ENCODE measurements at places on chromosomes 7 and 10.

DNA sequence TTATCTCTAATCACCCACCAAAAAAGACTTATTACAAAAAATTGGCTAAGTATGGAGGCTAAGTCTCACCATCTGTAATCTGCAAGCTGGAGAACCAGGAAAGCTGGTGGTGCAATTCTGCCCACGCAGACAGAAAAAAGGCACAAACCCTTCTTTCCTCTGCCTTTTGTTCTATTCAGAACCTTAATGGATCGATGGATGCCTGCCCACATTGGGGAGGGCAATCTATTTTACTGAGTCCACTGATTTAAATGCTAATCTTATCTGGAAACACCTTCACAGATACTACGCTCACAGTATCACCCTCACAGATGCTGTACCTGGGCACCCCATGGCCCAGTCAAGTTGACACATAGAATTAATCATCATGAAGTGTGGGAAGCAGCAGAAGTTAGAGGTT lies 10.2 kb downstream of the IGFBP3 start:
- H3K27ac ChIP-seq = no peak overlapping the region
- H3K4me1 ChIP-seq = no peaks in the 10 kb centered on the region
- DNase-seq = no peak
- H3K4me3 ChIP-seq = no peak overlapping the region
- no peaks in the 10 kb centered on the region for H3K36me3 ChIP-seq

DNA sequence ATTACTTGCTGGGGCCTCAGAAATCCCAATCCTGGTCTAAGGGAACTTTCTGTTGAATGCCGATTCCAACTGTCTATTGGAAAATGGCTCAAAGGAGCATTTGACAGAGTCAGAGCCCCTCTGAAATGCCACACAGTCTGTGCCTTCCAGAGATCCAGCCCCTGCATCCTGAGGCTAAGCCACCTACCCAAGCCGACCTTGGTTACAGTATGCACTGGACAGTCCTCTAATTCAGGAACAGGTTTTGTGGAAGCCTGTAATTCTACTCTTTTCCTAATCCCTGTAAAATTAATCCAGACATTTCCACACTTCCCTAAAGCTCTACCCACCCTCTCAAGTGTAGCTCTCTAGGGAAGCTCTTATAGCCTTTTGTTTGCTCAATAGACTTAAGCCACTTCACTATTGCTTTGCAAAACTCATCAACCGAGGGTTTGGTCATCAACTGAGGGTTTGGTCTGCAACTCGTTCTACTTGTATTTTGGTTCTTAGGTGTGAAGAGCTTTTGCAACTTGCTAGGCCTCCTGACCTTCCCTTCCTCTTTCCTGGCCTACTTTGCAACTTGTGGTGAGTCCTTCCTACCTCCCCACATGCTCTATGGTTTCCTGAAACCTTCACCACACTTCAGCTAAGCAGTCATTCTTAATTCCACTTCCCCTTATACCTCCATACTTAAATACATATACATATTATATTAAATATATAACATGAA lies 364.8 kb downstream of the SFMBT2 start:
- no peaks in the 10 kb centered on the region for H3K4me1 ChIP-seq
- H3K27me3 ChIP-seq = no peaks in the 10 kb centered on the region
- H3K36me3 ChIP-seq = no peaks in the 10 kb centered on the region
- no peak overlapping the region for H3K4me3 ChIP-seq
- no peak overlapping the region for H3K27ac ChIP-seq
- no peak for DNase-seq

DNA sequence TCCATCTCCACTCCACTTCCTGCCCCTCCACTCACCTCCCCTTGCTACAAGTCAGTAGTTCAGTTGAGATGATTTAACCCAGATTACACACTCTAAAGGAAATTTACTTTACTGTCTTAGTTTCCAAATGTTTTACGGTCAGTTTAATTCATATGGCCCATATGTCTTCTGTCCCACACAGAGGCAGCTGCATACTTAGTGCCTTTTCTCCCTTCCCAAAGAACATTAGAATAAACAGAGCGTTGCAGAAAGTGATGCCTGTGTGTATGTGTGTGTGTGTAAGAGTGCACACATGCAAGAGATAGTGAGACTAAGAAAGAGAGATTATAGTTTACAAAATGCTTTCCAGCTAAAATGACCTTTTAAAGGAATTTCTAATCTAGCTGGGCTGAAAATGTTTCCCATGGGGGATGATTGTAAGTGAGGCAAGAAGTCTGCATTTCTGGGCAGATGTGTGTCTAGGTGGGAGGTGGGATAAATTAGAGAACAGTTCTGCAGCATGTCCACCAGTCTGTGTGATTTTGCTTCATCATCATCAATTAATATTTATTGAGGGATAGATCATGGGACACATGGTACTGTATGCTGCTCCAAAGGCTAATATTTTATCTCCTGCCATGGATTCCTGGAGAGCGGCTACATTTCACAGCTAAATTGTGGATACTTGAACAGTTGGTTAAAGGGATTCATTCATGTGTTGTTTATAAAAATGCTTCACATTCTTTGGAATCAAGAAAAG lies 81.5 kb downstream of the NXPH1 start:
- H3K4me3 ChIP-seq = no peak overlapping the region
- H3K27ac ChIP-seq = no peak overlapping the region
- H3K27me3 ChIP-seq = no peaks in the 10 kb centered on the region
- H3K36me3 ChIP-seq = no peaks in the 10 kb centered on the region
- no peaks in the 10 kb centered on the region for H3K4me1 ChIP-seq

- no peak overlapping the region for H3K27ac ChIP-seq
- no peaks in the 10 kb centered on the region for H3K36me3 ChIP-seq
- peaks cover 3% of the 10 kb centered on the region for H3K4me1 ChIP-seq
- no peak overlapping the region for H3K4me3 ChIP-seq
- H3K27me3 ChIP-seq = no peaks in the 10 kb centered on the region
- DNase-seq = peak; percentile 97
These were observed 82.5 kb downstream of the ZNF467 start for GRCh38 chr7:149690688-149691446.

- H3K36me3 ChIP-seq = no peaks in the 10 kb centered on the region
- no peak overlapping the region for H3K4me3 ChIP-seq
- H3K4me1 ChIP-seq = no peaks in the 10 kb centered on the region
- no peak overlapping the region for H3K27ac ChIP-seq
- H3K27me3 ChIP-seq = no peaks in the 10 kb centered on the region
These were observed 169.4 kb upstream of the EEPD1 start for GRCh38 chr7:35983626-35984025.

- H3K27me3 ChIP-seq = no peaks in the 10 kb centered on the region
- H3K4me1 ChIP-seq = no peaks in the 10 kb centered on the region
These were observed 9.0 kb downstream of the IQCE start for GRCh38 chr7:2567679-2568278.

DNA sequence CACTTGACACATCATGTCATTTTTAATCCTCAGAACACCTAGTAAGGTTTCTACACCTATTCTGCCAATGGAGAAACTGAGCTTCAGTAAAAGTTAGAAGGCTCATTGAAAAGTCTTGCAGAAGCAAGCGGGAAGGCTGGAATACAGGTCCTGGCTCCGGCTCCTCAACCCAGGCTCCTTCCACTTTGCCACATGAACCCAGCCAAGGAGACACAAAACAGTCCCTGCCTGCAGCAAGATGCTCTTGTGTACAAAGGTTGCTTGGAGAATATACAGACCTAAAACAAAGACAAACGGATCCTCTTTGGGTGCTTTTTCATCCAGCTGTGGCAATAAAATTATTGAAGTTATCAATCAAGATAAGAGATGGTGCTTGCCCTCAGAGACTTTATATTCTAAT lies 106.8 kb downstream of the SORBS1 start:
- H3K27me3 ChIP-seq = no peaks in the 10 kb centered on the region
- H3K27ac ChIP-seq = no peak overlapping the region
- H3K4me3 ChIP-seq = no peak overlapping the region
- no peak for DNase-seq
- peaks cover 8% of the 10 kb centered on the region for H3K4me1 ChIP-seq

- H3K4me1 ChIP-seq = peaks cover 2% of the 10 kb centered on the region
- DNase-seq = no peak
- no peak overlapping the region for H3K27ac ChIP-seq
These were observed 66.7 kb downstream of the PFKFB3 start for GRCh38 chr10:6269432-6269831.

GRCh38 chr10:129760416-129760815 lies 203.7 kb downstream of the EBF3 start:
- H3K27me3 ChIP-seq = no peaks in the 10 kb centered on the region
- no peak for DNase-seq
- no peaks in the 10 kb centered on the region for H3K36me3 ChIP-seq
- no peak overlapping the region for H3K4me3 ChIP-seq
